ENCODE measurements at places on chromosomes 1 and 21.

GRCh38 chr1:119139403-119139802, 1.1 kb downstream of the WARS2 start:
- DNase-seq, result no peak

- DNase-seq, result no peak
Measured at GRCh38 chr1:14500041-14500440, 98.4 kb upstream of the KAZN start.

DNA sequence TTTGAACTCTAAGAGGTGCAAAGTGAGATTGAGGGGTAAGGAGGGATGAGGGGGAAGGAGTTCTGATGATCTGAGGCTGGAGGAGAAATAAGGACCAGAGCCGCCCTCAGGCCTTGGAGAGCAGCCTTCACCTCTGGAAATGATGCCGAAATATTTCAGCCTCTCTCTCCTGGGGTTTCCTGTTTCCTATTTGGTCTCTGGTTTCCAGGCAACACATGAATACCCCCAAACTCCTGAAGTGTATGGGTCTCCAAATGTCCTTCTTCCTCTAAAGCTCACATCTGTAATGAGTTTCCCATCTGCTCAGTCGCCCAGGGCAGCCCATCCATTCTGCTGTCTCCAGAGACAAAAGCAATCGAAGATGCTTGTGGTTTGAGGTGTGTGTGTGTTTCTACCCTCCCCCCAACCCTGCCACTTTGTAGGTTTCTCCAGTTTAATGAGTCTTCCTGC, 52.0 kb upstream of the FAM20B start:
- no peak for DNase-seq

DNA sequence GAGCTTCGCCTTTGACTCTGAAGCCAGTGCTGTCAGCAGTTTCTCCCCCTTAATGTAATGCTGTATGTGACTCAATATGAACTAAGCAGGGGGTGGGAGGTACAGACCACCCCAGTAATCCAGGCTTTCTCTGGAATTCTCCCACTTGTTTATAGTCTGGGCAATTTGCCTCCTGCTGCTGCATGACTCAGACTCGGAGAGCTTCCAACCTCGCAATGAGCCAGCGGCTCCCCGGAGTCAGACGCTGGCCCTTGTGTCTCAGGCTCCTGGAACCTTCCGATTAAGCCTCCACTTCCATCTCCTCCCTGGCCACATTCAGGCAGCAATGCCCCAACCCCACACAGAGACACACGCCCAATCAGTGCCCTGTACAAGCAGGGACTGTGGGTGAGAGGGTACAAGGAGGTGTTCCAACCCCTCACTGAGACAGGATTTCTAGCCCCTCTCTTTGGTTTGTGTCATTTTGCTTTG, 471.7 kb upstream of the VAMP3 start:
- DNase-seq, result no peak

GRCh38 chr21:45029298-45029947, 45.0 kb upstream of the ADARB1 start:
- DNase-seq, result no peak

DNA sequence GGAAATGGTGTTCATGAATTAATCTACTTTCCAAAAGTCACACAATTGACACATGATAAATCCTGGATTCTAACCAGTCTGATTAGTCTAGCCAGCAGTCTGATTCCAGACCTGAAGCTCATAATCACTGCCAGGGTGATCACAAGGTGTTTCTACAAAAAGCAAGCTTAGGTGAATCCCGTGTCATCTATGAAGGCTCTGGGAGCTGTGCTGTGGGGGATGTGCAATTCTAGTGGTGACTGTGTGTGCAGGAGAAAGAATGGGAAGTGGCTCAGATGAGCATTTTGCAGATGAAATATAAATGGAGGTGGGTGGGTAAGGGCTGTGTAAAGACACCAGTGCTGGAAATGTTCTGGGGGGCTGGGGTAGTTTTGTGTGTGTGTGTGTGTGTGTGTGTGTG, 1.8 kb upstream of the NPPB start:
- DNase-seq, result no peak

GRCh38 chr1:155175281-155175926, 1.8 kb downstream of the TRIM46 start:
- no peak for DNase-seq

DNA sequence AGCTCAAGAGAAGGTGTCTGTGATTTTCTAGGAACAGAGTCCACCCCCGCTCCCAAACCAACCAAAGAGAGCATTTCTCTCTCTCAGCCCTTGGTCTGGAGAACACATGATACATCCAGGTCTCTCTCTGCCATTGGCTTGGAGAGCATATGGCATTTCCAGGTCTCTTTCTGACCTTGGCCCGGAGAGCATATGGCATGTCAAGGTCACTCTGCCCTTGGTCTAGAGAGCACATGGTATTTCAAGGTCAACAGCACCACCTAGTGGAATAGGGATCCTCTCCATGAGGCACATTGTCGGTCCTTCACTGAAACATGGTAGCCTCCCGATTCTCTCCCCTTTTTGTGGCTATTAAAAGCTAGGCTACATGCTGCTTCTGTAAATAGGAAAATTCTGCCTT, 437.7 kb upstream of the OLFM3 start:
- no peak for DNase-seq

DNA sequence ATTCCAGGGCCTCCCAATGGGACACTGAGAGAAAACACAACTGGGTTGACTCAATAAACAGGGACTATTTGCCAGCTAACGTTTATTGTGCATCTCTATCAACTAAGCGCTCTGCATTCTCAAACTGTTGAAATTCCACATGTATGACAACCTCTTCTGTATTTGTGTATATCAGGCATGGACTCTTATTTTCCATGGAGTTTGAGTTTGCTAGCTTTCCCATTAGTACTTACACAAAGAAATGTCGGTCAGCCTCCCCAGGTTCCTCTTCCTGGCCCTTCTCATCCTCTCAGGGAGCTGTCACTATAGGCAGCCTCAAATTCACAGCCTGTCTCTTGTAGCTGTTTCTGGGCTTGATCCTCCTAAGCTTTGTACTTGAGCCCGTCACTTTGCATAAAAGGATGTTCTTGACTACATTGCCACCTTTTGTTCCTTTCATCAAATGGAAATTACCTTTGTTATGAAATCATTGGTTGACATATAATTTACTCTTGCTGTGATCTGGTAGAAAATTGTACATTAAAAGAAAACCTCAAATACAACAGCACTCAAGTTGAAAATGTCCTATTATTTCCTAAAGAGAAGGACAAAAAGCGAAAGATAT, 60.0 kb upstream of the NTPCR start:
- DNase-seq, result no peak

Measured in NCI-H1436 treated with DMSO at 0.1 percent for 48 hours (cell line).